ENCODE measurements at places on chromosomes 5 and 9.

DNA sequence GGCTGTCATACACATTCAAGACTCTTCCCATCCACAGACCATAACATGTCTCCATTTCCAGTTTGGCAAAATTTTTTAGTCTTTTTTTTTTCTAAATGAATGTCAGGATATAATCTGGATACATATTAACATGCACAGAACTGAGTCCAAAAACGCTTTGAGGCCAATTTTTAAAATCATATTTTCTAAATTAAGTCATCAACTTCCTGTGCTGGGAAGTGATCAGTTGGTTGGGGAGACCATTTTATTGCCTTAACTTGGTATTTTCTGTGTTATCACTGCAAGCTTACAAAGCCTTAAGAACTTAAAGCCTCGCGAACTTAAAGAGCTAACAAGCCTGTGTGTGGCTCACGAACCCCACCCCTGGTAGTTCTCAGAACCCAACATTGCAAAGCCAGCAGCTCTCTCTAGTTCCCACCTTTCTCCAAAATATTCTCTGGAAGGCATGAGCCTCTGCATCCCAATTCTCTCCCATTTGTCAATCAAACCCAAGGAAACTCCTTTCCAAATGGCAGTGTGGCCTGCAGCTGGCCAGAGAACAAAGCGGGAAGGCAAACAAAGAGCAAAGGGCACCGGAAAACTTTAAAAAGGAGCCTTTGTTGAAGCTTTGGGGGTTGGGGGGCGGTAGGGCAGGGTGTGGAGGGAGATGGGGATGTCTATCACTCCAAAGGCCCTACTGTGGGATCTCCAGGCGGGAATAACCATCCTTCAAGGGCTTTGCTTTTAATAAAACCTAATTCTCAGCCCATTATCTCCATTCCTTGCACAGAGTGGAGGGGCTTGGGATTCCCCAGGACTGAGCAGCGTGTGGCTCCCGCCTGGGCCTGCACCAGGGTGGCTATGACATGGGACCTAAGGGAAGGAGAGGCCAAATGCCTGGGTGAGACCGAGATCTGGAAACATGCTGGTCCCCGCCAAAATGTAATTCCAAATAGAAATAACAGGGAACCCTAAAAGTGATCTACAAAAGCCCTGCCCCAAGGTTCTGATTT is 65.0 kb downstream of the ROR2 start:
- no peak for DNase-seq

- DNase-seq: peak; percentile 35
These were observed 56.2 kb downstream of the ACER2 start for GRCh38 chr9:19464764-19465585.

DNA sequence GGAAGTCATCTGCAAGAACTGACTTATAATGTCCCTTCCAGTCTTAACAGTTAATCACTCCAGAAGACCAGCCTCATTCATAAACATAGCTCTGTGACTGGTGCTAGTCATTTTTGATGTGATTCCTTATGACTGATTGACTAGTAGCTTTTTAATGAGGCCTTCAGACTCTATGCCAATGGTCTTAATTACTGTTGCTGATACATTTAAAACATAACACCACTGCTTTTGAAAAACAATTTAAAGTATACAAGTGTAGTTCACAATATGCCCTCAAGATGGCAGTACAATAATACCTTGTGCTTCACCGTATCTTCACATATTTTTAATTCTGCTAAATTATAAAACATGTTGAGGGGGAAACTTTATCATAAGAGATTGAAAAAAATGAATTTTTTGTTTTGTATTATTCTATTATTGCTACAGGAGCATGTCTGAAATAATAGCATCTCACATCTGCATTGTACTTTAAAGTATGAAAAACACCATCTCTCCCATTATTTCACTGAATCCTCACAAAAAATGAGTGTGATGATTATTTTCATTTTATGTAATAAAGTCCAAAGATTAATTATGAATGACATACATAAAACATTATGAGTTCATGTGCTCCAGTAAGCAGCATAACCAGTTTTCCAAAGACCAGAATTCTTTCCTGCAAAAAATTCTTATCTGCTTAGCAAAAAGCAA is 55.2 kb upstream of the SHISAL2B start:
- no peak for DNase-seq

DNA sequence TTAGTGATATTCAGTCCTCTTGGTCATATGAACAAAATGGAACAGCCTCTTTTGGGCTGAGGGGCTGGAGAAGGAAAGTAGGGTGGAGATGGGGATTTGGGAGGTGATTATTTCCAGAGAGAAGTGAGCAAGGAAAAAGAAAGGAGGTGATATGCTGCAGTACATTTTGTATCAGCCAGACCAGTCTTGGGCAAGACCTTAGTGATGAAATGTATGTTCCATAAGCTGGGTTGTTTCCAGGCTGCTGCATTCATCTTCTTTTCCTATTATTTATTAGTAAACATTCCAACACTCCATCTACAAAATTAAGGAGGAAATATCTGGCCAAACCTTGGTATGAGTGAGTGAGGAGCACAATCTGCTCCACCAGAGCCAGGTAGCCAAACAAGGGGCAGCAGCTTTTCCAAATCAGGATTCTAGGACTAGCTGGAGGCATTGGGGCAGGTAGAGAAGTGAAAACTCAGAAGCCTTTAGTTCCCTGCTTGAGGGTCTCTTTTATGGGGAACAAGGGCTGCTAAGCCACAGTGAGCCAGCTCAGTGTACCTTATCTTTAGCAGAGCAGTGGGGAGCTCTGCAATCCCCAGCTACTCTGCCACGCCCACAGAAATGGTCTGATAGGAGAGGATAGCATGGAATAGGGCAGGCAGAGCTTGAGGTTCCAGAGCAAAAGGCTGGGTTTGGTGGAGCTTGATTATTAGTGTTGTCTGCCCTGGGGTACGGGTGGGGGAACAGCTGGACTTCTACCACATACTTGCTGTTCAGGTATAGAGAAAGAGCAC is 19.5 kb downstream of the RAD1 start:
- DNase-seq: no peak

DNA sequence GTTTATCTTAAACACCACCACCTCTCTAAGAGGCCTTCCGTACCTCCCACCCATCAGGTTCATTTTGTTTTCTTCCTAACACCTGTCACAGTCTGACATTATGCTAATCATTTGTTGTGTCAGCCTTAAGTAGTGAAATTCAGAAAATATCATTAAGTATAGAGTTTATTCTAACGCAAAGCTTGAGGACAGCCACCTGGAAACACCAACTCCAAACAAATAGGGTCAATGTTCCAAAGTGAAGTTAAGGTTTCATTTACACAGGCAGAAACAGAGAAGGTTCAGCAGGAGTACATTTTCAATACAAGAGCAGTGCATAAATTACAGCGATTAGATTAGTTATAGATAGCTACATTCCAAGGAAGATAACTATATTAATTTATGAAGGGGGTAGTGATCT is 1.3 kb upstream of the SMC5 start:
- no peak for DNase-seq

DNA sequence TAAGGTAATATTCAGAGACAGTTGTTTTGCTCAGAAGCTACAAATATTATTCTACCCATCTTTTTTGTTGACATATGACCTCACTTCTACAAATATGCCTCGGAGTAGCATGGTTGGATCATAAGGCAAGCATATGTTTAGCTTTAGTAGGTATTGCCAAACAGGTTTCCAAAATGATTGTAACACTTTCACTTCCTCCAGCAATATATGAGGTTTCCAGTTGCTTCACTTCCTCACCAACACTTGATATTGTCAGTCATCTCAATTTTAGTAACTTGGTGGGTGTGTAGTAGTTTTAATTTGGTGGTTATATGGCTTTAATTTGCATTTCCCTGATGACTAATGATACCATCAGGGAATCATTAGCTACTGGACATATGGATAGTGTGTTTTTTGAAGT is 46.7 kb downstream of the TNFSF8 start:
- no peak for DNase-seq

DNA sequence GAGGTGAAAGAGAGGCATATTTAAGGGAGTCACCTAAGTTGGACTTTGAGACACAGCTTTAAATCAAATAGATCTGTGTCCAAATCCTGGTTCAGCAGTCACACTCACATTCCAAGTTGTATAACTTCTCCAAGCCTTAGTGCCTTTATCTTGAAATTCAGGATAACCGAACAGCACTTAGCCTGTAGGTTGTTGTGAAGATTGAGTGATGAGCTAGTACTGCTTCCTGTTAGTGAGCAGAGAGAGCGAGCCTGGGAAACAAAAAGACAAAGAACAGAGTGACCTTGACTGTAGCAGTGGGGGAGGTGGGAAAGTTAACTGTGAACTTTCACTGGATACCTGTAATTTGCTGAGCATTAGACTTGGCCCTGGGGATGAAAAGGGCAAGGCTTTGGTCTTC is 22.4 kb downstream of the MAML1 start:
- no peak for DNase-seq

GRCh38 chr9:131117121-131117761 is 8.1 kb upstream of the NUP214 start:
- no peak for DNase-seq
